Stimulated activated CD4-positive, alpha-beta T cell treated with anti-CD3 and anti-CD28 coated beads, Interleukin-1b, Interleukin-23, amount 100 ng/mL, for 1 hour (primary cell): ENCODE measurements at places on chromosomes 3 and 15.
A peak's percentile ranks its signal among the peaks of the same experiment; 100 is the strongest.

DNA sequence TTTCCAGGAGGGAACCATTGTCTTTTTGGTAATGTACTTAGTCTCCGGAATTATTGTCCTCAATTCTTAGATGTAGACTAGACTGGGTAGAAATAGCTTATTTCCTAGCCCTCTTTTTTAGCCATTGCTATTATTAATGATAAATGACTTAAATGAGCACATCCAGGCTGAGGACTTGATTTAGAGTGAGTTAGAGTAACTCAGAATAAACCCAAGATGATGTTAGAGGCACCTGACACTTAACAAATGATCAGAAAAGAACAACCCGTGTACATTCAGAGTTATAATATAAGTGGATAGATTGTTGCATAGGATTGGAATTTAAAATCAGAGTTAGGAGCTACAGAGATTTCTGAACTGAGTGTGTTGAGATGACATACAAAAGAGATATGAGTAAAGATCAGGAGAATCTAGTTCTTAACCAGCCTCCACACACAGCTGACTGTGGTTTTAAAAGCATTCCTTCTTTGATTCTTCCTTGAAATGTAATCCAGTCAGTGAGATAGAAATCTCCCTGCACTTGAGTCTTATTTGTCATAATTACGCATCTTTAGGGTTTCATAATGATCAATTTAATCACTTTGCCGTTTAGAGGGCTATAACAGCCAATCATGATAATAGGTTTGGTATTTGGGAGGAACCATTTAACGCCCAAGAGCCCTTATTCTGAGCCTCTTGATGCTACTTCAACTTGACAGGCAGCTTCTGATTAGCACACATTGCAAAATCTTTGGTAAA lies 366.5 kb downstream of the GAP43 start:
- DNase-seq: no peak

GRCh38 chr3:125552401-125552800 lies 32.4 kb upstream of the SNX4 start:
- no peak for DNase-seq

DNA sequence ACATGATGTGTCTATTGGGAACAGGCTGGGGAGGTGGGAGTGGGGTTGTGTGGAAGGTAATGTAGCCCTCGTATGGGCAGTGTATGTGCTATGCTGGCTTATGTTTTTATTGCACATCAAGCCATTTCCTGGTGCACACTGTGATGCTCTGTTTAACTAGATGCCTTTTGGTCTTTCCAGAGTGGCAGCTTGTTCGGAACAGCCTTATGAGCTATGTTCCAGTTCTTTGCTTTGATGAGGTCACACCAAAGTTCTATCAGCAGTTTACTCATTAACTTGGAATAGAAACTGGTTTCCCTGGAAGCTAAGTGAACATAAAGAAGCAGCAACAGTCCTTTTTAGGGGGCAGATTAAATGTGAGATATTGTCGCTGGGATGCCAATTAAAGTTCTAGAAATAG lies 133.9 kb downstream of the DIPK2A start:
- no peak for DNase-seq

- DNase-seq: no peak
These were observed 2.4 kb downstream of the CAMK2N2 start for GRCh38 chr3:184258926-184259325.

- DNase-seq: no peak
These were observed 216.0 kb upstream of the ZBTB20 start for GRCh38 chr3:115363071-115363470.

DNA sequence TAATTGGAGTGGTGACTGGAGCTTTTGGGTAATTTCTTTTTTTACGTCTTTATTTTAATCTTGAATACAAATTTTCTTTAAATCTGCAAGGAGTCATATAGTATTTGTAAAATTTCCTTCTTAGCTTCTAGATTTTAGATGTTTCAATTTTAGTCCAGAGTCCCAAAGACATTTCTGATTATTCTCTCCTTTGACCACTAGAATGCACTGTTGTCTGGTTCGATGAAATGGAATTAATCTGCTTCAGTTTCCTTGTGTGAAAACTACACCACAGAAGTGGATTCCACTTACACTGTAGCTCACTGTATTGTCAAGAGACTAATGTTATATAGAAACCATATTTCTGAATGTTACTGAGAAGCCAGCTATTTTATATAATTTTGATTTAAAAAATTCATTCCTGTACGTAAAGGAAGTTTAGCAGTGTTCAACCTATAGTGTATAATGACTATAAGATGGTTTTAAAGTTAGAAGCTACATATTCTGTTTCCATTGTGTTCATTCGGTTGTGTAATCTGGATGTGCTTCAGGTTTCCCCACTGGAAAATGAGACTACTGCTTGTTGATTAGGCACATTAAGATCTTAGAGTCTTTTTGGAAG lies 6.1 kb downstream of the GRAMD1C start:
- DNase-seq: no peak

- no peak for DNase-seq
These were observed 44.3 kb downstream of the PDIA5 start for GRCh38 chr3:123110976-123111615.

DNA sequence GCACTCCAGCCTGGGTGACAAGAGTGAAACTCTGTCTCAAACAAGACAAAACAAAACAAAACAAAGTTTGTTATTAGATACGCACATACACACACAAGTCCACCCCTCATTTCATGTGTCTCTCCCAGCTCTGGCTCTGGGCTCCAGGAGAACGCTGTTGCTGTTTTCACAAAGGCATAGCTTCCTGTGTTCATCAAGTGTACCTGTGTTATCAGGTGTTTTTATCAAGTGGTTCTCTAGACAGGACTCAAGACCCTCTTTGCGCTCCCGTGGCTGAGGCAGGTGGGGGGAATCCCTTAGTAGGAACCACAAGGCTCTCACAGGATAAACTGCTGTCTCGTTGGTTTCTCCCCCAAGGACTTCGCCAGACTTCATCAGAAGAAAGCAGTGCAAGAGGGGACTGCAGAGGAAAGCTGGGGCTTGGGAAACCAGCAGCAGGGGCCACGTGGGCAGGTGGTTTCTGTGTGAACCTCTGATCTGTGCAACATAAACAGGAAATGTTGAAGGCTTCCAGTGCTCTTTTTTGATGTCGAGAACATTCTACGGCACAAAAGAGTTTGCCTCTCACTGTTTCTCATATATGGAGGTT lies 6.9 kb upstream of the PPP1R2 start:
- peak; percentile 27 for DNase-seq

GRCh38 chr3:186979852-186980251 lies 49.5 kb downstream of the ST6GAL1 start:
- DNase-seq: no peak

DNA sequence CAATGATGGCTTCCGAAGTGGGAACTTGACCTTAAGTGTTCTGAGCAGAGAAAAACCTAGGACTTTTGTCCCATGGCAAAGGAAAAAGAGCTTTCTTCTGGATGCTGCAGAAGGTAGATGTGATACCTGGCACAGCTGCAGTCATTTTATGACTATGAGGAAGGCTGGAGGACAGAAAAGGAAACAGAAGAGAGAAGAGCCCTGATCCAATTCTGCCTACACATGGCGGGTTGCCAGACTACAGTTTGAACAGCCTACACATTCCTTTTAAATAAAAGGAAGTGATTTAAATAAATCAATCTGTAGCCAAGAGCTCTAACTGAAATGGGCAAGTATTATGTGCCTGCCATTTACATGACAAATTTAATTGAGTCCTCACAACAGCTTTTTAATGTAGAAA lies 43.6 kb upstream of the CHRNB4 start:
- no peak for DNase-seq

DNA sequence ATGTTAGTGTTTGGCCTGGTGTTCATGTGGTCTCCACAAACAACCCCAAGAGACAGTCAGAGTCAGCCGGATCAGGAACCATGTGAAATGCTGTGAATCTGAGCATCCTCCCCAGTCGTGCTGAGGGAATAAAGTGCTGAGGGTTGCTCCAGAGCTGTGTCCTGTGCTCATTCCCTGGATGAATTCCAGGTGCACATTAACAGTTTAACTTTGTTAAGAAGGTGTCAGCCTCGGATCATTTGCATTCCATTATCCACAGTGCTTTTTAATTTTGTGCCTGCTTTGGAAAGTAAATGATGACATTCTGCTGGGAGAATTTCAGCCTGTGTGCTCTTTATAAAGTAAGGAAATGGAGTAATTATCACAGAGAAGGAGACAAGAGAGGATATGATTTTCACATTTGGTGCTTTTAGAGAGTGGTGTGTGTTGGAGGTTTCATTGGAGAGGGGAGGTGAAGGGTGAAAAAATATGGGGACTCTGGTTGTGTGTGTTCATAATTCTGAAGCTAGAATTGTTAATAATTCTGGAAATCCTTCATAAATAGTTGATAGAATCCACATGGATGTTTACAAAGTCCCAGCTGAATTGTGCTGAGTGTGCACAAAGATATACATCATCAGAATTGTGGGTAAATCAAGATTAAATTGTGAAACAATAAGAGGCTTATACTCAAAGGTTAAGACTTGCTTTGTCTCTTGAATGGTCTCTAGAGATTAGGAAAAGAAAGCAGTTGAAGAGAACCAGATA lies 621.4 kb downstream of the AGBL1 start:
- no peak for DNase-seq

DNA sequence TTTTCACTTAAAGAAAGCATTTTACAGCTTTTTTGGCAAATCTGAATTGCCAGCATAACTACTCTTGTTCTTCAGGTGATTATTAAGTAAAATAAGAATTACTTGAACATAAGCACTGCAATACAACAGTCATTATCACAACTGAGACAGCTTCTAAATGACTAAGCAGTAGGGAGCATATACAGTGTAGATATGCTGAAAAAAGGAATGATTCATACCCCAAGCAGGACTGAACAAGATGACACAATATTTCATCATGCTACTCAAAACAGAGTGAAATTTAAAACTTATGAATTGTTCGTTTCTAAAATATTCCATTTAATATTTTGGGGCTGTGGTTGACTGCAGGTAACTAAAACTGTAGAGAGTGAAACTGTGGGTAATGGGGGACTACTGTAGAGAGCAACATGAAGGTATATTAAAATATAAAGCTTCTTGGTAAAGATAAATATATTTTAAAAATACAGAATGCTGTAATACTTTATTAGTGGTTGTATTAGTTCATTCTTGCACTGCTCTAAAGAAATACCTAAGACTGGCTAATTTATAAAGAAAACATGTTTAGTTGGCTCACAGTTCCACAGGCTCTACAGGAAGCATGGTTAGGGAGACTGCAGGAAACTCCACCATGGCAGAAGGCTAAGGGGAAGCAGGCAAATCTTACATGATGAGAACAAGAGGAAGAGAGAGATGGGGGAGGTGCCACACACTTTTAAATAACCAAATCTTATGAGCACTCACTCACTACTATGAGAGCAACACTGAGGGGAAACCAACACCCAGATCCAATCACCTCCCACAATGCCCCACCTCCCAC lies 84.8 kb downstream of the DCLK3 start:
- no peak for DNase-seq

GRCh38 chr3:124832782-124833709 lies 54.1 kb downstream of the ITGB5 start:
- no peak for DNase-seq

DNA sequence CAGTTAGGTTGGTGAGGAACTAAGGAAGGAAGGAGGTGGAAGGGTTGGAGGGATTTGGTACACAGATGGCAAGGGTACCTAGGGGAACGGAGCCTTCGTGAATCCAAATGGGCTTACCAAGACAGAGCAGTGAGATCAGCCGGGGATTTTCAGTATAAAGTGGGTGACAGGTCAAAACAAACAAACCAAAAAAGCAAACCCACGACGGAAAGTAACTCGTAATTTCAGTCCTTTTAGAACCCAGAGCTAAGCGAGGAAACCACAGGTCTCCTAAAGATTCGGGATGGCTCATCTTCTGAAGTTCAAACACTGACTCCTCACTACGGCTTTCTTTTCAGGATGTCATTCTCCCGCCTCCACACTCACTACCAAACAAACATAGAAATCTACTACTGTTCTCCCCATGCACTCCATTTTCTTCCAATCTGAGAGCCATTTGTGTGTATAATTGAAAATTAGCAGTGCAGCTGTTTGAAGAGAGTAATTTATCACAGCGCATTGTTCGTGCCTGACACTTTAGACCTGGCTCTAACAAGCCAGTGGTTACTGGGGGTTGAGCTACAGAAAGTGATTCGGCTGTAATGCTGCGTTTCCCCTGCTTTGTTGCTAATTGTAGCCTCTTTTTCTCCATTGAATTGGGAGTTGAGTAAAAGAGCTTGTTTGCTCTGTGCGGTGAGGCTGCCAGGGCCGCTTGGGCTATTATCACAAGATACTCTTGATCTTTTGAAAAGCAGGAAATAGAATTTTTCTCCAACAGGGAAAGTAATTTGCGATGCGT lies 64.7 kb upstream of the CCDC39 start:
- no peak for DNase-seq

DNA sequence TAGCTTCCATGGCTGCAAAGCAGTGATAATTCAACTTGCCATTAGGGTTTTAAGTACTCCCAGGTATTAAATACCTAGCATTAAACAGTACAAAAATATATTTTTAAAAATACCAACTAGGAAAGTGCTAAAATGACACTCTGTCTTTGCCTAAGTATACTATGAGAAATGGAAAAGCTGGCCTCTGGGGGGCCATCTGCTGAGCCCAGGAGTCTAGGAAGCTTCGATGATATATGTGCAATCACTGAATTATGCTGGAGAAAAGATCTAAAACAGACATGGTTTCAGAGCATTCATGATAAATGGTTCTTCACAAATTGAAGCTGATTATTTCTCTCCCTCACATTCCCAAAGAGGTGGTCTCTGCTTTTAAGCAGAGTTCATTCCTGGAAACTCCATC lies 191.8 kb downstream of the OPA1 start:
- no peak for DNase-seq

- DNase-seq: no peak
These were observed 192.1 kb downstream of the CBLB start for GRCh38 chr3:105676621-105677300.

GRCh38 chr3:45872569-45872968 lies 13.8 kb upstream of the CCR9 start:
- DNase-seq: no peak
